SW 1271 (cell line): ENCODE measurements at places on chromosomes 12 and 14.

- no peak for DNase-seq
These were observed 313.5 kb downstream of the ITPR2 start for GRCh38 chr12:26519462-26519861.

- peak; percentile 69 for DNase-seq
These were observed 47.3 kb upstream of the PAWR start for GRCh38 chr12:79737875-79738718.

- no peak for DNase-seq
These were observed 311.1 kb upstream of the FKBP4 start for GRCh38 chr12:2483713-2484112.

DNA sequence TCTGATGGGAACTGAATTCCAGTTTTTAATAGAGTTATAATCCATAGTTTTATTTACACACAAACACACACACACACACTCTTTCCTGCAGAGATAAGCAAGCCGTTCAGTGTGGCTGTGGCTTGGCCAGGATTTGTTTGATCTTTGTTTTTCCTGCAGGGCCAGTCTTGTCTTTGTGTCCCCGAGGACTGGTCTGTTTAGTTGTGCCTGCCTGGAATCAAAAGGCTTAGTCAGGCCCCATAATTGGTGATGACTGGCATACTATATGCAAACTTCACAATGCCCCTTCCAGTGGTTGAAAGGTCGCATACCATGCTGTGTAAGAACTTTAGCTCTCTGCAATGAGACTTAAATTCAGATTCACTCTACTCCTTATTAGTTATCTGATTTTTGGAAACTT lies 26.0 kb downstream of the WBP11 start:
- no peak for DNase-seq

GRCh38 chr12:9724023-9724422 lies 8.9 kb downstream of the CLECL1 start:
- no peak for DNase-seq

- DNase-seq = peak; percentile 45
These were observed 353.4 kb downstream of the KCNH5 start for GRCh38 chr14:62691647-62692489.

- DNase-seq = no peak
These were observed 14.5 kb downstream of the CAPZA3 start for GRCh38 chr12:18752280-18752920.

GRCh38 chr12:59014885-59015284 lies 94.6 kb upstream of the LRIG3 start:
- DNase-seq = no peak
